Fibroblast of skin of right biceps (primary cell): ENCODE measurements at places on chromosomes 2 and 18.
A peak's percentile ranks its signal among the peaks of the same experiment; 100 is the strongest.

DNA sequence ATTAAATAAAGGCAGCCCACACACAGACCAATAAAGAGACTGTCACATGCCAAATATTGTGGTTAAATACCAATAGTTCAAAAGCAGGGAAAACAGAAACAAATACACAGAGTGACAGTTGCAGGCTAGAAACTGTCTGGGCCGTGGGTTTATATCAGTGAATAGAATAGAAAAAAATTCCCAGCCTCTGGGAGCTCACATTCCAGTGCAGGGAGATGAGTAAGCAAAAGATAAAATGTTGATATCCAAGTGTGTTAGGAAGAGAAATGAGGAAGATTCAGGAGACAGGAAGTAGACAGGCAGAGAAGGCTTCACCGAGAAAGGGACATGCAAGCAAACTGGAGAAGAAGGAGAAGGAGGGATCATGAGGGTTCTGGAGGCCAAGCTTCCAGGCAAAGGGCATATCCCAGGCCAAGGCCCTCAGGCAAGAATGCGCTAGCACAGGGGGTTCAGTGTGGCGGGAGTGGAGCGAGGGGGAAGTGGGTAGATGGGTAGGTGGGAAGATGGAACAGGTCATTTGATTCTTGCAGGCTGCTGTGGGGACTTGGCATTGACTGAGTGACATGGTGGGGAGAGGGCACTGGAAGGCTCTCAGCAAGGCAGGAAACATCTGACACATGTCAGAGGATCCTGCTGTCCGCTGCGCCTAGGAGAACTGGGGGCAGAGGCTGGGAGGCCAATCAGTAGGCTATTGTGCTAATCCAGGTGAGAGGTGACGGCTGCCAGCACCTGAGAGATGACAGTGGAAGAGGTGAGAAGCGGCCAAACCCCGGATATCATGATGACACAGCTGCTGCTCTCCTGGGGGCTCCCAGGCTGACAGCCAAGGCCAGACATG, 89.2 kb downstream of the ZBTB7C start:
- DNase-seq, result peak; percentile 70

DNA sequence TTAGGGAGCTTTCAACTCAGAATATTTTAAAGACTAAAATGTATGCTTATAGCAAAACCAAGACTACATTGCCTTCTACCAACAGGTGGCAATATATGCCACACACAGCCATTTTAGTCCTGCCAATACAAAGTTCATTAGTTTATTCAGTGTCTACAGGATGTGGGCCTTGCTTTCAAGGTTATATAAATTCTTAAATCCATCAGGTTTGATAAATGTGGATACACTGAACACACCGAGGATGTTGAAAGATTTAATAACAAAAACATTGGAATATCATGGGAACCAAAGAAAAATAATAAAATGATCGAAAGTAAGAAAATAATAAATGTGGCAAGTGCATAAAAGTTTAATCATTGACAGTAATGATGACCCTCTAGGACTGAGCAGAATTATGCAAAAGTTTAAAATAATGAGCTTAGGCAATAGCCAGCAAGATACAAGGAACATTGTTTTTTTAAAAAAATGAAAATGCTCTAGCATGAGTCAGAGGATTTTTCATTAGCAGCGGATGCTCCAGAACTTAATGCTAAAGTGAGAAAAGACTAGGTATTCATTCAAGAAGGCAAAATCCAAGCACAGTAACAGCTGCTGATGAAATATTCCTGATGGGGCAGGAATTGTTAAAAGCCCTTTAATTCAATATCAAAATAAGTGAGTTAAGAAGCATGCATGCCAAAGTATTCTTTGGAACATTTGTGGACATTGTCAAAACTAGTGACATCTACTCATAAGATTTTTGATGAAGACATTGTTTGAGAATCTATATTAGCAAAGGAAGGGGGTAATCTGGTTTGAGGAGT, 14.2 kb downstream of the SCN9A start:
- DNase-seq, result peak; percentile 42

- peak; percentile 74 for DNase-seq
These were observed 123.3 kb upstream of the RND3 start for GRCh38 chr2:150610670-150611279.

GRCh38 chr2:22890132-22890531, 494.8 kb upstream of the KLHL29 start:
- DNase-seq, result no peak

GRCh38 chr2:138036522-138036921, 72.2 kb downstream of the HNMT start:
- peak; percentile 35 for DNase-seq

- peak; percentile 94 for DNase-seq
These were observed 52.2 kb downstream of the CDK15 start for GRCh38 chr2:201858281-201859184.

DNA sequence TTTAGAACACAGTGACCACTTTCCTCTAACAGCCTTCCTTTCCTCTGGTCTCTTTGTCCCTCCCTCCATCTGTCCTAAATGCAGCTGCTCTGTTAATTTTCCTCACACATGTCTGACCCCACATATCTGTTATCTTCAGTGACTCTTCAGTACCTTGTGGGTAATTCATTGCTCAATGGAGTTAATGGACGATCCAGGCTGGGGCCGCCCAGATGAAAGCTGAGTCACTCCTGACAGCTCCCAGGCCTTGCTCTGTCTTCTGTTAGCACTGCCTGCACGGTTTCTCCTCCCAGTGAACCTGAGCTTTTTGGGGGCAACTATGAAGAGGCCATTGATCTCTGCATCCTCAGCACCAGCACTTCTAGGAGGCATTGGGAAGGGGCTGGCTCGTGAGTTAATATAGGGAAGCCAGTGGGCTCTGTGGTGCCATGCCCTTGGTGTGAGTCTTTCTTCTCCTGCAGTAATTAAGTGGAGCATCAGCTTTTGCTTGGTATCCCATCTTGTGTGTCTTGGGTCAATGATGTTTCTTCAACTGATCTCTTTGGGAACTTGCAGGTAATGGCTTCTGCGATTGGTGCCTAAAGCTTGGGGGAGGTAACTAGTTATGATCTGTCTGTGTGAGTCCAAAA, 67.3 kb downstream of the SNORC start:
- DNase-seq, result peak; percentile 24

DNA sequence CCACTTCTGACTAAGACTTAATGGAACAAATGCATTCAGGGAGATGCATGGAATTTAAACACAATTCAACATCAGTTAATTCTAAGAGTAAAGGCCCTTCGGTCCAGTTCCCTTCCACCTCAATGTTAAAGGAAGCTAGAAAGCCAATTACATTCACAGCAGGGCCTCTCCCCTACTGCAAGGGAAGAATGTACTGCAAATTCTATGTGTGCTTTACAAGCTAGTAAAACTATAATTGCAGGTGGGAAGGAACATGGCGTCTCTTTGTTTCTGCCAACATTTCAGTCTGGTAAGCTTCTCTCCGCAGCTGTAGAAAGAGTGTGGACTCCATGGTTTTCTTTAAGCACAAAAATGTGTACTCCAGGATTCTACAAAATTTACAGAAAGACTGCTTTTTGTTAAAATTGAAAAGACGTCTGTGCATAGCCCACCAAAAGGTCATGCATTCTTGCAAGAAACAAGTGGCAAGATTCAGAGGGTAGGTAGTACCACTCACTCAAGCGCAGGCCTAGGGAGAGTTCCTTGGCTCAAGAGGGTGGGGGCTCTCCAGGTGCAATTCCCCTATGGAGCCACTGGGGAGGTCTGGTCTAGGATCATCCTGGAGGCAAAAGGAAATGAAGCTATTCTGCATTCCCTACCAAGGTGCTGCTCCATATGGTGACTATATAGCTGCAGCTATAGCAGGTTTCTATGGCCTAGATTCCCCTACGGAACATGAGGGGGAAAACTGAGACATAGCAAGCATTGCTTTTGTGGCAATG, 127.0 kb upstream of the FZD5 start:
- no peak for DNase-seq

GRCh38 chr18:32915516-32915915, 142.7 kb upstream of the KLHL14 start:
- peak; percentile 10 for DNase-seq

DNA sequence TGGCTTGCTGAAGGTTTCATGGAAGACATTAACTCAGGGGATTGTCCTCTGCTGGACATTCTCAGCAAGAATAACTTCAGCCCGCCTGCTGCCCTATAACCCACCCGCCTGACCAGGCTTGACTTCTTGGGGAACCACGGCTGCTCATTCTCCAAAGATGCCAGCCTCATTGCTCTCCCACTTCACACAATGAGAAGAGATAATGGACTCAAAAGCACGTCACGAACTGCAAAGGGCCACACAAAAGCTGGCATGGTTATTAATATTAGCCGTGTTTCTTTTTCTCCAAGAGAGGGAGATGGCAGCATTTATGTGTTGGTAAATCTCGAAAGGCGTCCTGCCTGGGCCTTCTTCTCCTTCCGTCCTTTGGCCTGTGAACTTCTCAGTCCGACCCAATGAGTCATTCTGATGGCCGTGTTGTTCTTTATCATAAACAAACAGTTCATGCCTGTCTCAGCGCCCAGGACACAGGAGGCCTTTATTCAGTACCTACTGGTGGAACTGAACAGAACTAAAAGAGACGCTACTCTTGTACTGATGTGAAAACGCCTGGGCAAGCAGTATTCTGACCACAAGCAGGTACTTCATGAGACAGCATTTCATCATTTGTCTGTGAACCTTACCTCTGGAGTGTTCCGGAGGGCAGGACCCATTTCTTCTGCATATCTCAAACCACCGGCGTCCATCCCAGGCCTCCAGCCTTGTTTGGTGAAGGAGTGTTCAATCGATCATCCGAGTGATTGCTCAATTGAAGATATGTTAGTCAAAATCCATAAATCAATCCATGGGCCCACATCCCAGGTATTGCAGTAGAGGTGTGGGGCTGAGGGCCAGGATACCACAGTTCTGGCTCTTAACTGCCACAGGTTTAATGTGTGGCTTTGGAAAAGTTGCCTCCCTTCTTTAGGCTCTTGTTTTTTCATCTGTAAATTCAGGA, 25.1 kb upstream of the KLHL29 start:
- no peak for DNase-seq

DNA sequence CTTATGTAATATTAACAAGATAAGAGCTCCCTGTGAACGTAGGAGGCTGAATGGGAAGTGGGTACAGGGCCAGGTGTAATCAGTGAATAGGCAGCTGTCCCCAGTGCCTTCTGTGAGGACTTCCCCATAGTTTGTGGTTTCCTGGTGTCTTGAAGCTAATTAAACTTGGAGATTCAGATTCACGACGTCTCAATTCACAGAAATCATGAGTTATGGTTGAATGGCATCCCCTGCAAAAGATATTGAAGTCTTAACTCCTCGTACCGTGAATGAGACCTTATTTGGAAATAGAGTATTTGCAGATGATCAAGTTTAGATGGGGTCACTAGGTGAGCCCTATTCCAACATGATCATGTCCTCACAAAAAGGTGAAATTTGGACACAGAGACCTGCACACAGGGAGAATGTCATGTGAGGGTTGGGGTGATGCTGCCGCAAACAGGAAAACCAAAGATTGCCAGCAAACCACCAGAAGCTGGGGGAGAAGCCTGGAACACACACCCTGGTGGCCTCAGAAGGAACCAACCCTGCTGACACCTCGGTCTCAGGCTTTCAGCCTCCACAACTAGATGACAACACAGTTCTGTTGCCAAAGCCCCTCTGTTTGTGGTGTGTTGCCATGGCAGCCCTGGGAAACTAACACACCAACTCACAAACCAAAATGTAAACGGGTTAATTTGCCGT, 13.2 kb downstream of the ARL4C start:
- DNase-seq, result no peak

GRCh38 chr2:2870106-2870505, 507.5 kb downstream of the EIPR1 start:
- DNase-seq, result no peak

DNA sequence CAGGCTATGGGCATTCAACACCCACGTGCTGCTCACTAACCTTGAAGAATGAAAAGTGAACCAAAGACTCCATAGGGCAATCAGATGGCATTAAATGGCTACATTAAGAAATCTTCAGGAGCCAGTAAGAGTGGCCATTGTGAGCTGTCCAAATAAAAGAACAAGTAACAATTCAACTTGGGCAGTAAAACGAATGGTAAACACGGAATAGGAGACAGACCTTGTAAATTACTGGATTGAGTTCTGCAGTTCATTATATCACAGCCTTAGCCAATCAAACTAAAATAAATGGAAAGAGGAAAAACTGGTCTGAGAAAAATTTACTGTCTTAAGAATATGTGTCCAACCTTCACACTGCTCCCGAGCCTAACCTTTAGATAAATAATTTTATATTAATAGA, 306.5 kb upstream of the ZNF521 start:
- DNase-seq, result no peak

GRCh38 chr2:97673915-97674283, 4.4 kb downstream of the C2orf92 start:
- no peak for DNase-seq

DNA sequence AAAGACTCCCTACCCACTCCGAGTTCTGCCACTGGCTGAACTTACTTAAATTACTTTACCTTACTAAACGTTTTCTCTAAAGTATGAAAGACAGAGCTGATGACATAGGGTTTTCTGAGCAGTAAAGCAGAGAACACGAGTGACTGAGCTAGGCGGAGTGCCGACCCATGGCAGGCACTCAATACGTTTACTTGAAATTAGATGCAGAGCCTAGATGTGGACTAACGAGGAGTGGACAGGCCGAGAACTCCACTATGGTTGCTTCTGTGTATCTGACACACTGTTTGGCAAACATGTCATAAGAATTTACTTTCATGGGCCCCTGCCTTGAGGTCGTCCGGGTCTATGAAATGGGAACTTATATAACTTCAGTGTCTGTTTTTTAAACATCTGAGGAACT, 471.0 kb downstream of the STK39 start:
- no peak for DNase-seq

DNA sequence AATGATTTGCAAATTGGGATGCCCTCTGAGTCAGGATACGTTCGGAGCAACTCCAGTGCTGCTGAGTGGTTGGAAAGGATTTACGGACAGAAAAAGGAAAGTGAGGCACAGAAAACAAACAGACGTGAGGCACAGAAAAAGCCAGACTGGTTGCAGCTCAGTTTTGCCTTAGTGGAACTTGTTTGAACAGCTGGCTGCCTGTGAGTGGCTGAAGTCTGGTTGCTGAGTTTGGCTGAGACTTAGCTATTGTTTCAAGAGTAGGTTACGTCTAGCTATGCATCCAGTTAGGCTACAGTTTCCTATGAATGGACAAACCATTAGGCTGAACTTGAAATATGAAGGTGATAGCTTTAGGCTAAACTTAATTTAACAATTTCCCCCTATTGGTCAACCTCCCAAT, 256.6 kb downstream of the VAPA start:
- DNase-seq, result no peak

GRCh38 chr18:26415631-26416030, 132.7 kb downstream of the KCTD1 start:
- DNase-seq, result no peak

DNA sequence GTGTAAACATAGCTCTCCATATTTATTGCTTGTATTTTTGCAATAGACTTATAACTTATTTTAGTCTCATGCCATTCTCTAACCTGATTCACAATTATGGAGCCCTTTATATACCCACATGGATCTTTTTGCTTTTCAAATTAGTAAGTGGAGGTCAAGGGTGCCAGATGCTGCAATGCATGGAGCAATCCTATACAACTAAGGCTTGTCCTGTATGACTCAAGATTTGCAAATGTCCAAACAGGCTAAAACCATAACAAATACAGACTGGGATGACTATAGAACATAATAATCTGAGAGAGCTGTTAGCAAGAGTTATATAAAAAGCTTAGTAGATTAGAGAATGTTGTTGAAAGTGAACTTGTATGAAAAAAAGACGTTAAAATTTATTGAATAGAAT, 690.4 kb upstream of the NRXN1 start:
- peak; percentile 70 for DNase-seq

- DNase-seq, result no peak
These were observed 1.6 kb downstream of the COX7A2L start for GRCh38 chr2:42359304-42359964.
